ENCODE measurements at places on chromosomes 5 and 9.

- DNase-seq: peak; percentile 28
Observed at GRCh38 chr5:151678713-151679112, 8.0 kb downstream of the SPARC start.

GRCh38 chr9:96116275-96117064, 185.5 kb downstream of the HSD17B3 start:
- no peak for DNase-seq

DNA sequence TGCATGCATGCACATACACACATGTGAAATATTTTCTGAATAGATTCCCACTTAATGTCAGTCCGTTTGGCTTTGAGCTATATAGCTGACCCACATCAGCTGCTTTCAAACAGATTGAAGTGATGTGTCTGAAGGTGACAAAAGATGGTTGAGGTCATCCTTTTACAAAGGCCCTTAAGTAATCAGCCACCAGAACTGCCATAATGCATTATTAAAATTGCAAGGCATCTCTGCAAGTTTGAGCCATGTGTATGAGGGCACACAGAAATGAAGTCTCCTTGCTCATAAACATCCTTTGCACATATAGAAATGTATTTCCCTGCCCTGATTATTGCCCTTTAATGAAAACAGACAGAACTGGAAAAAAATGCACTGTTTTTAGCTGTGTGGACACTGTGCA, 1043.0 kb upstream of the C9orf72 start:
- no peak for DNase-seq

- DNase-seq: no peak
Observed at GRCh38 chr9:68825762-68826472, 120.9 kb downstream of the PIP5K1B start.

DNA sequence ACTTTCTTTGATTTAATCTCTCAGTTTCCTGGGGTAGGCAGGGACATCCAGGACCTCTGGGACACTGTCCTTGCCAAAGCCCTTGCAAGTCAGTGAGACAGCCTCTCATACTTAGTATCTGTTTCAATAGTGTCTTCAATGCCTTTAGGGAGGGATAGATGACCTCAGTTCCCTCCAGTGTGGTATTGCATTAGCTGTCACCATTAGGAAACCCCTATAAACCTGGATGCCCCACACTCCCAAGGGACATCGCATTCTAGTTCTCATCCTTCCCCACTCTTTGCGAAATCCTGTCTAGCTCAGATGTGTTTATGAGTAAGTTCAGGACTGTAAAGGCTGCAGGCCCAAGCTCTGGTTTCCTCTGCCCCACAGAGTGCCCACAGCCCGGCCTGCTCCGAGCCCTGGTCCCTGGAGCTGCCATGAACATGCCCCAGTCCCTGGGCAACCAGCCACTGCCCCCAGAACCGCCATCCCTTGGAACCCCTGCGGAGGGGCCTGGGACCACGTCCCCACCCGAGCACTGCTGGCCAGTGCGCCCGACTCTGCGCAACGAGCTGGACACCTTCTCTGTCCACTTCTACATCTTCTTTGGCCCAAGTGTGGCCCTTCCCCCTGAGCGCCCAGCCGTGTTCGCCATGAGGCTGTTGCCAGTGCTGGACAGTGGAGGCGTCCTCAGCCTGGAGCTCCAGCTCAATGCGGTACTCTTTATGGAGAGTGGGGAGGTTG, 13.2 kb downstream of the TMEM8B start:
- no peak for DNase-seq

DNA sequence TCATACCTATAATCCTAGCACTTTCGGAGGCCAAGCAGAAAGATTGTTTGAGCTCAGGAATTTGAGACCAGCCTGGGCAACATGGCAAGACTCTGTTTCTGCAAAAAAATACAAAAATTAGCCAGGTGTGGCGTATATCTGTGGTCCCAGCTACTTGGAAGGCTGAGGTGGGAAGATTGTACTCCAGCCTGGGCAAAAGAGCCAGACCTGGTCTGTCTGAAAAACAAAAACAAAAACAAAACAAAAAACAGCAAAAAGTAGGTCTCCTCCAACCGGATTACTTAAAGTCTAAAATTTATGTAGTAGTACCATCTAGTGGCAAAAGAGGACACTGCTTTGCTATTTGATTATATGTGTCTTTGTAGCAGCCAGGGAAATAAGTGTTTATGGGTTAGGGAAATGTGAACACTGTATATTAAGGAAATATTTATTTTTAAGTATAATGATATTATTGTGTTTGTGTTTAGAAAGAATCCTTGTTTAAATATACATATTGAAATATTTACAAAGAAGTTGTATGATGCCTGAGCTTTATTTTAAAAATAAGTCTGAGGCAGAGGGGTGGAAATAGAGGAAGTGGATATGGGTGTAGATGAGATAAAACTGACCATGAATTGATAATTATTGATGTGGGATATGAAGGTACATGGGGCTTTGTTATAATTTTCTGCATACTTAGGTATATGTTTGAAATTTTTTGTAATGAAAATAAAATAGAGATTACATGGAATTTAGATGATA, 20.0 kb downstream of the APC start:
- peak; percentile 55 for DNase-seq

GRCh38 chr5:174239718-174240117, 194.2 kb downstream of the NSG2 start:
- DNase-seq: peak; percentile 10

GRCh38 chr9:120913647-120914264, 12.8 kb downstream of the TRAF1 start:
- DNase-seq: no peak

GRCh38 chr9:22238809-22239684, 207.6 kb upstream of the DMRTA1 start:
- DNase-seq: peak; percentile 66

GRCh38 chr5:62038024-62038423, 268.0 kb upstream of the KIF2A start:
- no peak for DNase-seq

GRCh38 chr9:93261735-93262523, 78.0 kb downstream of the WNK2 start:
- no peak for DNase-seq

GRCh38 chr5:174425271-174425963, 299.0 kb upstream of the MSX2 start:
- no peak for DNase-seq

DNA sequence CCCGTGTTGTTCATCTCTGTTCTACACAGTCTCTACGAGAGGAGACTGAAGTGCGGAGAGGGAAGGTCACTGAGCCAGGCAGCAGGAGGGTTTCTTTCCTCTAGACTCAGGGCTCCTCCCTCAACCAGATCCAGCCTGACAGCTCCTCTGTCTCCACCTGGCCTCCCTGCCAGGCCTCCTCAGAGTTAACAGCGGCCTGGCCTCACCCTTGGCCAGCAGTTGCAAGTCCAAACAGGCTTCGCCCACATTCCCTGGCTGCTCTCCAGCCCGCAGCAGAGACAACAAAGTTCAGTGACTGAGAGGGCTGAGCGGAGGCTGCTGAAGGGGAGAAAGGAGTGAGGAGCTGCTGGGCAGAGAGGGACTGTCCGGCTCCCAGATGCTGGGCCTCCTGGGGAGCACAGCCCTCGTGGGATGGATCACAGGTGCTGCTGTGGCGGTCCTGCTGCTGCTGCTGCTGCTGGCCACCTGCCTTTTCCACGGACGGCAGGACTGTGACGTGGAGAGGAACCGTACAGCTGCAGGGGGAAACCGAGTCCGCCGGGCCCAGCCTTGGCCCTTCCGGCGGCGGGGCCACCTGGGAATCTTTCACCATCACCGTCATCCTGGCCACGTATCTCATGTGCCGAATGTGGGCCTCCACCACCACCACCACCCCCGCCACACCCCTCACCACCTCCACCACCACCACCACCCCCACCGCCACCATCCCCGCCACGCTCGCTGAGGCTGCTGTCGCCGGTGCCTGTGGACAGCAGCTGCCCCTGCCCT, at the start of gene HRCT1:
TSS of gene HRCT1 (plus strand) at position 291 of the 768 bp plus-strand sequence. CDS start at position 377, 86 bp downstream.
- peak; percentile 95 for DNase-seq

- DNase-seq: no peak
Observed at GRCh38 chr9:93262537-93263310, 78.8 kb downstream of the WNK2 start.

- DNase-seq: peak; percentile 36
Observed at GRCh38 chr5:80659106-80659505, 4.3 kb upstream of the DHFR start.

DNA sequence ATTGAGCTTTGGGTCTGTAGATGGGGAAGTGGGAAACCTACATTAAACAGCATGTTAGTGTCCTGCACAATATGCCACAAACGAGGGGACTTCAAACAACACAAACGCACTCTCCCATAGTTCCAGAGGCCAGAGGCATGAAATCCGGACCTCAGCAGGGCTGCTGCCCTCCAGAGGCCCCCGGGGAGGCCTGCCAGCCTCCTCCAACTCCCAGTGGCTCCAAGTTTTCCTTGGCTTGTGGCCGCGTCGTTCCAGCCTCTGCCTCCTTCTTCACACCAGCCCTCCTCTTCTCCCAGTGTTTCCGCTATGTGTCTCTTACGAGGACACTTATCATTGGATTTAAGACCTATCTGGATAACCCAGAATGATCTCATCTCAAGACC, 13.3 kb upstream of the COL5A1 start:
- no peak for DNase-seq

- DNase-seq: peak; percentile 94
Observed at GRCh38 chr9:18473652-18474279, at the start of gene ADAMTSL1. TSS of gene ADAMTSL1 (plus strand) at chr9:18474153. CDS start at chr9:18474233, 80 bp downstream.

DNA sequence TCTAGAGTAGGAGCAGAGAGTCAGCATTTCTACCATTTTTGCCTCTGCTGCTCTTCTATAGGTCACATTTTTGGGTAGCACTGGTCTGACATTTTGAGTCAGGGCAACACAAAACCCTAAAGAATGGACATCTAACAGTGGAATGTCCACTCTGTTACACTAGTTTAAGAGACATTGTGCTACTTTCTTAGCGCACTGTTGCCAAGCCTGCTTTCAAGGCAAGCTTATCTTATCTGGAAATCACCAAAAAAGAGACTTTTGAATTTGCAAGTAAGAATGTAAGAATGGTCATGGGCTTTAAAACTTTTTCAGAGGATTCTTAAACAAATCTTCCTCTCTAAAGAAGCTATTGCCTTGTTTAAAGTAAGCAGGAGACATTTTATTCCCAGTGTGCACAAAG, 73.0 kb upstream of the STARD4 start:
- no peak for DNase-seq

GRCh38 chr9:73863924-73864323, 633.2 kb upstream of the RORB start:
- no peak for DNase-seq

DNA sequence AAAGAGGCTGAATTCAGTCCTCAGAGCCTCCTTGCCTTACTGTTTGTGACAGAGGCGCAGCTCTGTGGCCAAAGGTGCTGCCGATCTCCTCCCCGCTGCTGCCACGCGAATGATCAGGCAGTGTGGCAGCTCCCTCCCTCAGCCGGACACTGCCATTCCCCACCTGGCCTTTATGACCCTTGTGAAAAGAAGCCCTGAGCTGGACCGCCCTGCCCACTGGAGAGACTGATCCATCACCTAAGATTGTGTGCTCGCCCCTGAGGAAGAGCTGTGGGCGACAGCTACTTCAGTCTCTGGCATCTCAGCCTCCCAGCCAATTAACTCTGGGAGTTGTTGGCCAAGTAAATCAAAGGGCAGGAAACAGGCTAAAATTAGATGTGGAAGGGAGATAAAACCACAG, 90.9 kb downstream of the CARTPT start:
- no peak for DNase-seq

GRCh38 chr5:1765141-1765879, 34.3 kb downstream of the MRPL36 start:
- DNase-seq: no peak

DNA sequence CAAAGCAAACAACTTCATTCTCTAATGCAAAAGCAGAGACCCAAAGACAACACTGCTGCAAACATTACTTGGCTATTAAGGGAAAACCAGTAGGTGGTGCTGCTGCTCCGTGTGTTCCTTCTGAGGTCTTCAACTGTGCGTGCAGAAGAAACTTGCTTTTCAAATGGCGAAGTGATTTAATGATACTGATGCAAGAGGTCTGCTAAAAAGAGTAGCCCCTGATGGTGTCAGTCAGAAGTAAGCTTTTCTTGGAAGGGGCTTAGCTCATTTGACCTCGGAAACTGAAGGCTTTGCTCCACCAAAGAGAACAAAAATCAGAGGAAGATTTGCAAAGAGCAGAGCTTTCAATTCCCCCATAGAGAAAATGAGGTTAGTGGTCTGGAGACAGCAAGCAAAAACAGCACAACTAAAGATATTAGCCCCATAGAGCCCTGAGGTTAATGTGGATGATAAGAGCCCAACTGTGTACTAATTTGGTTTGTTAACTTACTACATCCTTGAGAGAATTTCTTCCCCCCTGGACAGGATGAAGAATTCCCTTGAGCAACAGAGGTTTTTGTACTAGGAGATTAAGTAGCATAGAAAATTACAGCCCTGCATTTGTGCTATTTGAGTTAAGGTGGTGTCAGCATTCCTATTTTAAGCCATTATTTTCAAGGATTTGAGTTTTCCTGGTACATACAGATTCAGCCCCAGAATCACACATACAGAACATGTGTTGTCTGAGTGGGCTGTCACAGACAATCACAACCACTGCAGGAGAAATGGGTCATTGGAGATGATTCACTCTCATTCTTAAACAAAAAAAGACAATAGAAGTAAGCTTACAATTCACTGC, 153.2 kb upstream of the C9orf72 start:
- peak; percentile 77 for DNase-seq

DNA sequence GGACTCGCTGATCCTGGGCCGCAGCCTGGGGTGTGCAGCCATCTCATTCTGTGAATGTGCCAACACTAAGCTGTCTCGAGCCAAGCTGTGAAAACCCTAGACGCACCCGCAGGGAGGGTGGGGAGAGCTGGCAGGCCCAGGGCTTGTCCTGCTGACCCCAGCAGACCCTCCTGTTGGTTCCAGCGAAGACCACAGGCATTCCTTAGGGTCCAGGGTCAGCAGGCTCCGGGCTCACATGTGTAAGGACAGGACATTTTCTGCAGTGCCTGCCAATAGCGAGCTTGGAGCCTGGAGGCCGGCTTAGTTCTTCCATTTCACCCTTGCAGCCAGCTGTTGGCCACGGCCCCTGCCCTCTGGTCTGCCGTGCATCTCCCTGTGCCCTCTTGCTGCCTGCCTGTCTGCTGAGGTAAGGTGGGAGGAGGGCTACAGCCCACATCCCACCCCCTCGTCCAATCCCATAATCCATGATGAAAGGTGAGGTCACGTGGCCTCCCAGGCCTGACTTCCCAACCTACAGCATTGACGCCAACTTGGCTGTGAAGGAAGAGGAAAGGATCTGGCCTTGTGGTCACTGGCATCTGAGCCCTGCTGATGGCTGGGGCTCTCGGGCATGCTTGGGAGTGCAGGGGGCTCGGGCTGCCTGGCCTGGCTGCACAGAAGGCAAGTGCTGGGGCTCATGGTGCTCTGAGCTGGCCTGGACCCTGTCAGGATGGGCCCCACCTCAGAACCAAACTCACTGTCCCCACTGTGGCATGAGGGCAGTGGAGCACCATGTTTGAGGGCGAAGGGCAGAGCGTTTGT, 19.9 kb downstream of the PTGES2 start:
- DNase-seq: no peak

- no peak for DNase-seq
Observed at GRCh38 chr5:124651663-124652513, 94.6 kb downstream of the ZNF608 start.
